ENCODE measurements at places on chromosomes 1 and 21. TPM values are rescaled to one million over a fixed set of nuclear protein-coding genes. Genes with fewer than 3 reads are reported as not detected.

DNA sequence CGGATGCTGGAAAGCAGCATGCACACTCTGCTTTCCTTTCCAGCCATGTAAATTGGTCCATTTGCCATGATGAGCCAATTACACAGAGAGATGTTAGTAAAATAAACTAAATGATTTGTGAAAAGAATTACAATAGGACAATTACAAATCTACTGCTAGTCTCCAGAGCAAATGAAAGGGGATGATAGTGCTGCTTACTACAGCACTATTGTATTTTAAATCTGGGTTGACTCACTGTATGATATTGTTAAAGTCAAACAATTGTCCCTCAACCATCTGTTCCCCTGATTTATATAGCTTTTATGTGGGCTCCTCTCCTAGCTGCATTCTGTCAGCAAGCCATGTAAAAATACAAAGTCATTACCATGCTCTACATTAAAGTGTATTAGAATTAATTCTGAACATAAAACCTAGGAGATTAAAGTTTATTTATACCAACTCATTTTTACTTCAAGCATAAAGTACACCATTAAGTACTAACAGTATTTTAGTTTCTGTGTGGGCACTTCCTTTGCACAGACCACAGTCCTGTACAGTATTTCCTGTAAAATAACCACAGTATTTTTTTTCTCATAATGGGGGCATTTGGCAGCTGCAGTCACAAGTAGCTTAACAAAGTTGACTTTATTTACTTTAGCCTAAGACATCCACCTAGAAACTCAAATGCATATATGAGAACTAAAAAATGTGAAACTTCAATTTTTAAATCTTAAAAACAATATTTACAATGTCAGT is 135.8 kb downstream of the VAV3 start:
- DNase-seq: no peak

DNA sequence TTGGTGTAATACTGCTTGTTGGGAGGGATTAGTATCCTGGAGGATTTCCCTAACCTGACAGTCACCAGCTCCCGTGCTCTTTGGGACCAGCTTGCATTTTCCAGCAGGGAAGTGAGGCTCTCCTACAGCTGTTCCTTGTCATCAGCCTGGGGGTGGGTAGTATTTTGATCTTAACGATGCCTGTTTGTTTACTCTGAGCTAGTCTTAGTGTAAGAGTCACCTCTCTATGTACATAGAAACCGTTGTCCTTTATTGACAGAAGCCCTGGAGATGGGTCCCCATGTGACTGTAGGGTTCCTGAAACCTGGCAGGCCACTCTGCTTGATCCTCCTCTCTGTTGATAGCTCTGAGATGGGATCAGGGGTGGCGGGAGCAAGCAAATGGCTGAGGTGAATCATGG is 58.0 kb downstream of the ACP6 start:
- DNase-seq: no peak

DNA sequence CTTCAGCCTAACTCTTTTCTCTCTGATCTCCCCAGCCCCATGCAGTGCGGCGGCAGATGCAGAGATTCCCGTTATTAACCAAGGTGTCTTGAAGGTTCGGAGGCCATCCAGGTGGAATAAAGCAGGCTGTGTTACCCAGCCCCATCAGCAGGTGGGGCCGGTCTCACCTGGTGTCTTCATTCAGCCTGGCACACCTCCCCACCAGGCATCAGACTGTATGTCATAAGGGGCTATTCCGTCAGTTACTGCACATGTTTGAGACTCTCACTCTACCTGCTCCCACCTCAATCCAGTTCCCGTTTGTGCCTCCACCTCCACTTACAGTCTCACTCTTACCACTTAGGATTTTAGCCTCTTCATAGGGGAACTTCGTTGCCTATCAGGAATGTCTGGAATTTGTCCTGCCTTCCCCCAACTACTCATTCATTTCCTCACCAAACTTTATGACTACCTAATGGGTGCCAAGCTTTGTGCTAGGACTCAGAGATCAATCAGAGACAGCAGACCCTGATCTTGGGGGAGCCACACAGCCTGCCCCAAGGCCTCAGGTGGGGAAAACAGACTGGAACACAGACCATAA is 170.2 kb downstream of the PLPP3 start:
- DNase-seq: no peak

The SLC25A34 gene
- total RNA-seq: 0.45 TPM

DNA sequence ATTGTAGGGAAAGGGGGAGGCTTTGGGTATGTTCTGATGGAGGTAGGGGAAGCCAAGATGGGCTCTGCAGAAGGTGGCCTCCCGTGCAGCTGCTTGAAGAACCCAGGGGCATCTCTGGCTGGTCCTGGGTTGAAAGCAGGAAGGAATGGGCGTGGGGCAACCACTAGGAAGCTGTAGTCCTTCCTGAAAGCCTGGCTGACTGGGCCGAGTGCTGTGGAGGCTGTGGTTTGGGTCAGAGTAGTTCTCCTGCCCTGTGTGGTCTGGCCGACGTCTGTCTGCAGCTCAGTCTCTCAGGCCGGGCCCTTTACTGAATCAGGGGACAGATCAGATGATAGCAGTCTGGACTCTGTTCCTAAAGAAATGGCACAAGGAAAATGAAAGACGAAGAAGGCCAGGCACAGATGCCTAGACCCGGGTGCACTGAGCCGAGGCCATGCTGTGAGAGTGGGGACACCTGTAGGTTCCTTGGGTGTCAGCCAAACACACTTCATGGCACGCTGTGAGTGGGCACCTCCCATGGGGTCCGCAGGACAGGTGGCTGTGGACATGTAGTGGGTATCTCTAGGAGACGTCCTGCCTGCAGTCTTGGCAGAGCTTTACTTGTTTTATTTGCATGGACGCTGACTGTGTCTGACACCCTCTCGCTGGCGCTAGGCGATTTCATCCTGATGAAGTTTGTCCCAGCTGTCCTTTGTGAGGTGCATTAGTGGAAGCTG is 87.0 kb downstream of the POFUT2 start:
- DNase-seq: no peak

DNA sequence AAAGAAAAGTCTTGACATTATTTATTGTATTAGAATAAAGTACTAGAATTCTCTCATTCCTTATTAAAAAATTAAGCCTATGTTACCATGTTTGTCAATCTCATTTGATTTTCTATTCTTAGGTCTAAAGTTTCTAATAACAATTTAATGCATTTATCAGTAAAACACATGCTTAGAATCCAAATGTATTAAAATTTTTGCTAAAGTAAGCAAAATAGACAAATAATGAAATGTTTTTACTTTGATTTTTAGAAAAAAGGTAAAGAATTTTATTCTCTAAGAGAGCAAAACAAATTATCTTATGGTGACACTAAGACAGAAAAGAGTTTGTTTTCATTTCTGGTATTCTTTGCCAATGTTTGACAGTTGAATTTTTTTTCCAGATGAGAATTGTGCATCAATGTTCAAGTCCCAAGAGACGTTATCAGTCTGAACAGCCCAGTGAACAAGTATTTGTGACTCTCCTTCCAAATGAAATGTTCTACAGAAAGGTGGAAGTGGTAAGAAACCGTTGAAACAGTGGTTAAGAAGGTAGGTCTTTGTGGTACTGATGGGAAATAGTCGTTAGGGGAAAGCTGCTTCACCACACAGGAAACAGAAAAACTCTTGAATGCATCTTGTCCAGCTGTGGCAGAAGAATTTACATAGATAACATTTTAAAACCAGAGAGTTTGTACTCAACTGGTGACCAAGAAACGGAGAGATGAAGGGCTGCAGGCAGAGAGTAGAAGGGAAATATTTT is 402.5 kb downstream of the PTPRC start:
- DNase-seq: no peak

- no peak for DNase-seq
Measured at GRCh38 chr21:43585514-43585913, 73.8 kb downstream of the HSF2BP start.

GRCh38 chr1:64060611-64061302 is 142.7 kb upstream of the UBE2U start:
- DNase-seq: no peak

GRCh38 chr1:18569251-18569650 is 61.4 kb upstream of the PAX7 start:
- no peak for DNase-seq

The KLHL21 gene
- 29.8 TPM for total RNA-seq

DNA sequence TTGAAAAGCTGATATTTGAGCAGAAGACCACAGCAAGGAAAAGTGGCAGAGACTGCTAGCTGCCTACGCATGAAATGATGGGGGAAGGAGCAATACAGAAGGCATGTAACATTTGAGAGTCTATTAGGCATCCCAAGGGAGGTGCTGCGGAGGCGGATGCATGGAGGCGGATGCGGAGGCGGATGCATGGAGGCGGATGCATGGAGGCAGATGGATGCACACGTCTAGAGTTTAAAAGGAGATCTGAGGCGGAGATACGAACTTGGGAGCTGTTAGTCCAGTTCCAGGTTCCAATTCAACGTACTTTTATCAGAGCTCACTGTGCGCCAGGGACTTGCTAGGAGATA is 744 bp upstream of the DDX20 start:
- peak; percentile 53 for DNase-seq

The FCRL2 gene
- not detected for total RNA-seq

DNA sequence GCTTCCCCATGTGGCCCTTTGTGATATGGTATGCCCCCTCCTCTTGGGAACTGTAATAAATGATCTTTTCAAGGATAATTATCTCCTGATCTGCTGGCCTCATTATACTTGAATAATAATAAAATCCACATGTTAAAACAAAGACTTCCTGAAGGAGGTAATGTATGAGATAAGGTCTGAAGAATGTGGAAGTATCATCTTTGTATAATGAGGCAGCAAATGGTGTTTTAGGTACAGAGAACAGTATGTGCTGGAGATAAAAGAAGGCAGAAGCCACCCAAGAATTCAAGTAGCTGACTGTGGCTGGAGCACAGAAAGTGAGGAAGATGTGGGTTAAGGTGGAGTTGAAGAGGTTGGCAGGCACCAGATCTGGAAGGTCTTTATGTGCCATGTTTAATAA is 12.8 kb upstream of the COG2 start:
- DNase-seq: no peak

The TEX50 gene
- not detected for total RNA-seq

DNA sequence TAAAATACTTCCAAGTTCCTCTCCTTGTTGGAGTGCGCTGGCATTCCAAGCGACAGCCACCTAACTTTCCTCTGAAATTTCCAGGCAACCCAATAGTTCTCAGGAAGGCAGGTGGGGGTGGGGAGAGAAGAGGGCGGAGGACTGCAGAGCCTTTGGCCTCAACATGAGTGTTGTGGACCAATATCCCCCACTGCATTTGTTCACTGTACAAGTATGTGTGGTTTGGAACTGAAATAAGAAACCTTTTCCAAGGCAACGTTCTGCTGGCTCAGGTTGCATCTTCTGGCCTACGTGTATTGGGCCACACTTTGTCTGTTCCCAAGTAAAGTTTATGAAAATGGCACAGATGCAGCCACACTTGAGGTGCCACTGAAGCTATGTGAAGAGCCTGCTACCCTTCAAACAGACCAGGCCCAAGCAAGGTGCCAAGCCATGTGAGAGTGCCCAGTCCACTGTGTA is 153.4 kb downstream of the DHRS3 start:
- peak; percentile 22 for DNase-seq

The IGSF9 gene
- total RNA-seq: not detected

- no peak for DNase-seq
Measured at GRCh38 chr1:178607718-178608408, 95.0 kb downstream of the TEX35 start.

The BARHL2 gene
- not detected for total RNA-seq

DNA sequence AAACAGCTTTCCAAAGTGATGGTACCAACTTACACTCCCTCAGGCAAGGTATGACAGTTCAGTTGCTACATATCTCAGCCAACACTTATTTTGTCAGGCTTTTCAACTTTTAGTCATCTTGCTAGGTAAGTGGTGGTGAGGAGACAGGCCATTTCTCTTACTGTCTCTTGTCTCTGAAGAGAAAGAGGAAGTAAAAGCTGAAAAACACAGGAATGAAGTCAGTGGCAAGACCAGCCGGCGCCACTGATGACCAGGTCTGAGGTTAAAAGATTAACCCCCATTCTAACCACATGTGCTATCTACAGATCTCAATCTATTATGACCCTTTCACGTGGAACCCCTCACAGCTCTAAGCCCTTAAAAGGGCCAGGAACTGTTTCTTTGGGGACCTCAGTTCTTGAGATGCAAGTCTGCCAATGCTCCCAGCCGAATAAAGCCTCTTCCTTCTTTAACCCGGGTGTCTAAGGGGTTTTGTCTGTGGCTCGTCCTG is 4.2 kb downstream of the ADCY10 start:
- no peak for DNase-seq

The ATG4C gene
- 12.3 TPM for total RNA-seq

GRCh38 chr1:52662645-52663313 is 29.8 kb downstream of the SHISAL2A start:
- peak; percentile 45 for DNase-seq

DNA sequence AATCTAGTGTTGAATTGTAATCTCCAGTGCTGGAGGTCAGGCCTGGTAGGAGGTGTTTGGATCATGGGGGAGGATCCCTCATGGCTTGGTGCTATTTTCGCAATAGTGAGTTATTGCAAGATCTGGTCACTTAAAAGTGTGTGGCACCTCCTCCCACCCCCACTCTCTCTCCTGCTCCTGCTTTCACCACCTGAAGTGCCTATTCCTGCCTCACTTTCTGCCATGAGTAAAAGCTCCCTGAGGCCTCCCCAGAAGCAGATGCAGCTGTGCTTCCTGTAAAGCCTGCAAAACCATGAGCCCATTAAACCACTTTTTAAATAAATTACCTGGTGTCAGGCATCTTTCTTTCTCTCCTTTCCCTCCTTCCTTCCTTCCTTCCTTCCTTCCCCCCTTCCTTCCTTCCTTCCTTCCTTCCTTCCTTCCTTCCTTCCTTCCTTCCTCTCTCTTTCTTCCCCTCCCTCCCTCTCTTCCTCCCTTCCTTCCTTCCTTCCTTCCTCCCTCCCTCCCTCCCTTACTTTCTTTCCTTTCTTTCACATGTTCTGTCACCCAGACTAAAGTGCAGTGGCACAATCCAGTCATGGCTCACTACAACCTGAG is 172.4 kb downstream of the C1orf21 start:
- DNase-seq: no peak

The VWA5B1 gene
- not detected for total RNA-seq

- DNase-seq: peak; percentile 52
Measured at GRCh38 chr1:162676087-162676486, 43.8 kb downstream of the DDR2 start.

The CCDC28B gene
- 15.5 TPM for total RNA-seq

Data from HFFc6 (cell line).